OCI-M1 (cell line): ENCODE measurements at places on chromosomes 16 and 17.

- no peak for DNase-seq
These were observed at the start of gene KCNAB3 for GRCh38 chr17:7929158-7930023. TSS of gene KCNAB3 (minus strand) at chr17:7929856. CDS start at chr17:7929435, 421 bp downstream.

DNA sequence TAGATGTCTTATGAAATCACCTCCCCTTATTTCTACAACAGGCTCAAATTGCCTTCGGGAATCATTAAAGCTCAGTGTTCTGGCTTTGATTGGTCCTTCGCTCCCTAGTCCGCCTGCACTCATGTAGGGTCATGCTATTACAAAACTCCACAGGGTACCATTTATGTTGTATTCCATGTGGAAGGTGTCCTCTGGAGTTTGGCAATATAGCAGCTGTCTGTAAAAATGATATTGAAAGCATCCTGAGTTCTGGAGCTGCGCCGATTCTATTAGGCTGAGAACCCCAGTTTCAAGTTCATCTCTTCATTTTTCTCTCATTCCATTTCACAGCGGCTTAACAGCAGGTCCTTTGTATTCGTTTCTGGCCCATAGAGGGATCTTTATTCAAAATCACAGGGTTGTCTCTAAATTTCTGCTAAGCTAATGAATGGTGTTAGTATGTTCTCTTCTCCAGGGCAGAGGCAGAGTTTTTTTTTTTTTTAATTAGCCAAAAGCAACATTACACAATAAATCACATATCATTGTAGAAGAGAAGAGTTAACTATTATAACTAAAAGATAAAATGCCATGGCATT lies 71.9 kb upstream of the TEKT1 start:
- no peak for DNase-seq

DNA sequence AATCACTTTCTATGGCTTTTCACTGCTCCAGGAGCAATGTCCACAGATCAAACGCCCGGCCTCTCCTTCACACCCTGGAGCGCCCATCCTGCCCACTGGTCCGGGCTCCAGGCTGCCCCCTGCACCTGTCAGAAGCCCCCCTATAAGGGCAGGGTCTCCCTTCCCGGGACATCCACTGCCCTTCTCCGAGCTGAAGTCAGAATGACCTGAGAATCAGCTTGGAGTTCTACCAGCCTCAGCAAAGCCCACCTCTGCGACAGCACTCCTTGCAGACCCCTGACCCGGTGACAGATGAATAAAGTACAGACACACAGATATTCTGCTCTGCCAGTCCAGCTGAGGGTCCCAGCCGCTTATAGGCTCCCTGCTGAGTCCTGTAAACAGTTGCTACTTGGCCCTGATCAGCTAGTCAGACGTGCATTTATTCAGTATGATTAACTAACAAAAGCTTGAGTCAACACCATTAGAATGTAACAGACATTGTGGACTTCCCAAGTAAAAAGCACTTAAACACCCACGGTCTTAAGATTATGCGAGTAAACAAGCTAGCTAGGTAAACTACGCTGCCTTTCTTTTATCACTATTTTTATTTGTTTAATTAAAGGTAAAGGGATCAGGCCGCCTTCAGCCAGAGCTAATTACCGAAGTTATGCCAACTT lies 4.8 kb downstream of the SLC7A5 start:
- no peak for DNase-seq

DNA sequence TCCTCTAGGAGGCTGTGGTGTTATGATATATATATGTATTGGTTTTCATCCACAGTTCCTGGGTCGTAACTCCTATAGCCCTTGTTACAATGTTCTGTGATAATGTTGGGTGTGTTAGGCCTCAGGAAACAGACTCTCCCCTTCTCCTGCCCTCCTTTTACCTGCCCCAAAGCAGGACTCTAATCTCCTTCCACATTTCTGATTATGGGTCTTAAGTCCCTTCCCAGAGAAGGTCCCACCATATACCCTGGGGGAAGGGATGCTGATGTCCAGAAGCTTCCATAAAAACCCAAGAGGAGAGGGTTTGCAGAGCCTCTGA lies 450 bp upstream of the C1QBP start:
- no peak for DNase-seq

DNA sequence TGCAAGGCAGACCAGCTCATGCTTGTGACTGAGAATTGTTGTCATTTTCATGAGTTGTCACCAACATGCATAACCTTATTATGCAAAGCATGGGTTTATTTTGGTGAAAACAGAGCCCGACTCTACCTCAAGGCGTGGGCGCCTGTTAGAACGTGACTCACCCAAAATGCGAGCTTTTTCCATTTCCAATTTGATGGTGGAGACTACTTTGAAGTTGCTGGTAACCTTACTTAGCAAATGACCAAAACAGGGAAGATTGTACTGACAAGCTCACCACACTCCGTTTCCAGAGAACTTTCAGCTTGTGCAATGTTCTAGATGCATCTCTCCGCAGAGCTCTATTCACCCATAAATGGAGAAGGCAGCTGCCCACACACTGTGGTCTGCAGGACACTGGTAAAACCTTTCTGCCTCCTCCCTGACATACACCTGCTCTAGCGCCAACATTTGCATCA lies 284.5 kb downstream of the MAF start:
- no peak for DNase-seq

DNA sequence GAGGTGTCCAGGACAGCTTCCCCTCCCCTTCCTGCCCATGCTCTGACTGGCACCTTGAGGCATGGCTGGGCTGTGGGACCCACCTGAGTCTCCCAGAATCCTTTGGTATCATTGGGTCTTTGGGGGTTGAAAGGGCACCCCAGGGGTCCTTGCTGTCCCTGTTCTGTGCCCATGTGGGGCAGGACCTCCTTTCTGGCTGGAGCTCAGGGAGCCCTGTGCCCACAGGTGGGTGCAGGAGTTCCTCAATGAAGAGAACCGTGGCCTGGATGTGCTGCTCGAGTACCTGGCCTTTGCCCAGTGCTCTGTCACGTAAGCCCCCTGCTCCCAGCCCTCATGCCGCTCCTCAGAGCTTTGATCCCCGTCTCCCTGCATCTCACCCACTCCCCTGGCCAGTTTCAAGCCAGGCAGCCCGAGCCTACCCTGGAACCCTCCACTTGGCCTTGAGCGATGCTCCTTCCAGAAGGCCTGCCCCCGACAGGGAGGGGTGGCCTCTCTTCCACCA lies 11.8 kb downstream of the FMNL1 start:
- DNase-seq, result no peak

DNA sequence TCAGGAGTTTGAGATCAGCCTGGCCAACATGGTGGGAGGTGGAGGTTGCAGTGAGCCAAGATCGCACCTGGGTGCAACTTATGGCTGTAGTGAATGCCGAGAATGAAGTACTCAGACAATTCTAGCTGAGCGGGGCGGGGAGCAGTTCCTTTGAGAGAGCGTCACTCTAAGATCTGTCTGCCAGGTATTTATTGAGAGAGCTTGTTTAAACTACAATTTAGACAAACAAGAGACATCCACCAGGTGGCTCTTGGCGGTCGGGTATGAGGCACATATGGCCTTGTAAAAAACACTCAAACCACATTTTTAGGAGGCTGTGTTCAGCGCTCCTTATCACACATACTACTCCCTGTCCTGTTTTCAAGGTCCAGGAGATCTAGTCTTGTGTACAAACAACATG lies 40.6 kb upstream of the CDH1 start:
- no peak for DNase-seq

DNA sequence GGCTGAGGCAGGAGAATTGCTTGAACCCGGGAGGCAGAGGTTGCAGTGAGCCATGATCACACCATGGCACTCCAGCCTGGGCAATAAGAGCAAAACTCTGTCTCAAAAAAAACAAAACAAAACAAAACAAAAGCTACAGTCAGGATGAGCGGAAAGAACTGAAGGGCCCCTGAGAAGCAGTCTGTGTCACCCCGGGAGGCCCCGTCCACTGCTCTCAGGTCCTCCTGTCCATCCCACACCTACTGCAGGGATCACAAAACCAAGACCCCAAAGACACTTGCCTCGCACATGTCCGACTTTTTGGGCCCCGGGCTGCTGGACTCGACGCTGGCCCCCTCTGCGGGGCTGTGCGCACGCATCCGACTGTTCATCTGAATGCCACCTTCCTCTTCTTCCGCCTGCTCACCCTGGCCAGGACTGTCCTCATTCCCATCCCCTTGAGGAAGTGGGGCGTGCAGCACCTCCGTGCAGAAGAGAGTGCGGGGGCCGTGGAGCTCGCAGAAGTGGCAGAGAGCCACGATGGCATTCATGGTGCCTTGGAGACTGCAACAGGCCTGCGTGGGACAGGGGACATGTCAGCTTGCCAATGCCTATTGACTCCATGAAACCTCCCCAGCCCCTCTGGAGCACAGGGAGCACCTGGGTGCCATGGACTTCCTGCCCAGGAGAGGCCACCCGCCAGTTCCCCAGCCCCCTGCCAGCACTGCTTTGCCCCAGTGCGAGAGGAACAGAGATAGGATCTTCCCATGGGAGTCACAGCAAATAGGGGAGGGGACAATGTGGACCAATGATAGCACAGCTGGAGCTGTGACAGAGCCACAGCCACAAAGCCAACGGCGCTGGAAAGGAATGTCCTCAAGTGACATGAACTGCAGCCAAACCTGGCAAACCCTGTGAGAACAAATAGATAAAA lies 9.1 kb downstream of the FLCN start:
- no peak for DNase-seq

DNA sequence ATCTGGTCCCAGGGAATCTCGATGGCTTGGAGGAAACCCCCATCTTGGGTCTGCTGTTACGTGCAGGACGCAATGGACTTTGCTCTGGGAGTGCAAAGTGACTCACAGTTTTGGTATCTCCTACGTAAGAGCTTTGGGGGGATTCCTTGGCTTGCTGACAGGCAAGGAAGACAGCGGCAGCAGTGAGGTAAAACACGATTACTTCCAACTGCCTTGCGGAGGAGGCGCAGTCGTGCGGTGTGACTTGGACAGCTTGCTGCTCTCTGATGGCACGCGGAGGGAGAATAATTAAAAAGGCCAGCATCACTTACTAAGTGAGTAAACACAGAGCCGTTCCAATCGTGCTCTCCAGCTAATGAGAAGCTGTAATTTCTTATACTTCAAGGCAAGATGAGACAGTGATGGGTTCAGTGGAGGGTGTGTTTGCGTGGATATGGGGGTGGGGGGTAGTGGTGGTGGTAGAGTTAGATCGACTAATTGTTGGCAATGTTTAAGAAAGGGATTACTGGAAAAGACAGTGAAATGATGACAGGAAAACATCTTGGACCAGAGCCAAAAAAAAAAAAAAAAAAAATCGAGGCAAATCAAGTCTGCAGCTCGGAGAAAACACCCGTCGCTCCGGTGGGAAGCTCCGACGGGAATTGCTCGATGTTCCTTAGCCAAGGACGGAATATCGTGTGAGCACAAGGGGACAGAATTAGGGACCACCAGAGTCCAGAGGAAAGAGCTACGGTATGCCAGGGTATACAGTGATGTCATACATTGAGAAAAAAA lies 184.8 kb upstream of the ZFHX3 start:
- no peak for DNase-seq
